ENCODE measurements at places on chromosomes 11 and 22.

DNA sequence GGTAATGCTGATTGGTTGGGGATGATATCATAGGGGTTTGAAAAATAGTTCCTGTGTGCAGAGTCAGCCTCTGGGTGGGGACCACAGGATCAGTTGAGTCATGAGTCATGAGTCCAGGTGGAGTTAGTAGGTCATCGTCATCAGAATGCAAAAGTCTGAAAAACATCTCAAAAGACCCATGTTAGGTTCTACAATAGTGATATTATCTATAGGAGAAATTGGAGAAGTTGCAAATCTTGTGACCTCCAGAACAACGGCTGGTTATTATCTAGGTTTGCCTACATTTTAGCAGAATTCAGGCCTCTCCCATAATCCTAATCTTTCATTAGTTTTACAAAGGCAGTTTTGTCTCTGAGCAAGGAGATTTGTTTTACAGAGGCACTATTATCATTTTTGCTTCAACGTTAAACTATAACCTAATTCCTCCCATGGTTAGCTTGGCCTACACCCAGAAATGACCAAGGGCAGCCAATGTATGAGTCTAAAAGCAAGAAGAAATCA lies 38.9 kb downstream of the MS4A2 start:
- DNase-seq, result no peak

DNA sequence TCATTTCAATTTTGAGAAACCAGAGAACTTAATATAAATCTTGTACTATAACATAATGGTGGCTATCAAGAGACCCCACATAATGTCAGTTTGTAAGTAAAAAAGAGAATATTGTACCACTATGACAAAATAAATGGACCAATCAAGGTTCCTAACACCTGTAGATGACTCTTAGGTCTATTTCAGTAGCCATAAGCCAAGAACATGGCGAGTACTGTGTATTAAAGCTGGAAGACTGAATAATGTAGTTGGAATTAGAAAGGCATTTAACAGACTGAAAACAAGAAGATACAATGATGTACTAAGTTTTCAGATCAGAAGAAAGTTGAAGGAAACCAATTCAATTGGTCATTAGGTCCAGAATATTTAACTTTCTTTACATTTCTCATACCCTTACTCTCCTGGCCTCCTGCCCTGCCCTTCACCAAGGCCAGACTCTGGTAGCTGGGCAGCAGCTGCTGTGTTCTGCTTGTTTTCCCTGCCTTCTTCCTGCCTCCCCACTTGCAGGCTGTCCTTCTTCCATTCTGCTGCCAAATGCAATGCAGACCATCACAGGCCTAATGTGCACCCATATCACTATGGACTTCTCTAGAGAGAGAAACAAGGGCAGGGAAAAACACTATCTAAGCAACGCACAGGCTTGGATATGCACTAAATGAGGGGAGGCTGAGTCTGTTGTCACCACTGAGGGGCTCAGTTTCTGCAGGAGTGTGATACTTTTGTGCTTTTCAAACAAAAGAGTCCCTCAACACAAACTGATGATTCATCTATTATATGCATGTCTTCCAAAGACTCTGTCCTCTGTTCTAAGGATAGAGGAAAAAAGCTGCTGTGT lies 60.1 kb downstream of the RAB30 start:
- DNase-seq, result no peak

- no peak for DNase-seq
Observed at GRCh38 chr11:34594603-34595002, 26.3 kb upstream of the EHF start.

DNA sequence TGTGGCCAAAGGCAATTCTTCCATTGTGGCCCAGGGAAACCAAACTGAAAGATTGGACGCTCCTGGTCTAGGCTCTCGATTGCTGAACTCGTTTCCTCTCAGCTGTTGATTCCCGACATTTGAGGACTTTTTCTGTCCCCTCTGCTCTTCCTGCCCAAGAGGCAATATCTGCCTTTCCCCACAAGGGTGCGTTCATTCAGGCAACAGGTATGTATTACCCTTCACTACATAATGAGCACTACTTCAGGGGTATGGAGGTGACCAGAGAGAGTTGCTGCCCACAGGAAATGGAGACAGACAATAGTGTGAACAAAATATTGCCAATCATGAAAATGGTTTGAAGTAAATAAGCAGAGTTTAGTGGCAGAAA lies 8.2 kb downstream of the PTH start:
- peak; percentile 66 for DNase-seq

- DNase-seq, result no peak
Observed at GRCh38 chr11:44632466-44633123, 67.1 kb downstream of the CD82 start.

DNA sequence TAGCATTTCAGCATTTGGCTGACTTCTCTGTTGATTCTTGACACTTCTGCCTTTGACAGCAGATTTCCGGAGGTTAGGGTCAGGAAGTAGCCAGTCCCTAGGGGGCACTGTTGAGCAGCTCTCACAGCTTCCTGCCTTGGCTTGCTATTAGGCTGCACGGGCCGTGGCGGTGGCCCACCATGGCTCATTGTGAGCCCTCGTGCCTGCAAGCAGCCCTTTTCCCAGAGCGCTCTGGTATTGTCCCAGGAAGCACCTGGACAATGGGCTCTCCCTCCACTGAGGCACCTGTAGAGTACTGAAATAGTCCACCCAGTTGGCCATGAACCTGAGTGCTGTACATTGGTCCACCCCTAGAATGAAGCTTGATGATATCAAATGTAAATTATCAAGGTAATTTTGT lies 100.2 kb upstream of the GAL start:
- DNase-seq, result peak; percentile 19

GRCh38 chr11:112374486-112375140 lies 114.0 kb upstream of the PLET1 start:
- DNase-seq, result no peak

GRCh38 chr11:8331767-8332166 lies 68.1 kb upstream of the LMO1 start:
- DNase-seq, result no peak

- no peak for DNase-seq
Observed at GRCh38 chr22:27070594-27070993, 413.2 kb downstream of the MIAT start.

DNA sequence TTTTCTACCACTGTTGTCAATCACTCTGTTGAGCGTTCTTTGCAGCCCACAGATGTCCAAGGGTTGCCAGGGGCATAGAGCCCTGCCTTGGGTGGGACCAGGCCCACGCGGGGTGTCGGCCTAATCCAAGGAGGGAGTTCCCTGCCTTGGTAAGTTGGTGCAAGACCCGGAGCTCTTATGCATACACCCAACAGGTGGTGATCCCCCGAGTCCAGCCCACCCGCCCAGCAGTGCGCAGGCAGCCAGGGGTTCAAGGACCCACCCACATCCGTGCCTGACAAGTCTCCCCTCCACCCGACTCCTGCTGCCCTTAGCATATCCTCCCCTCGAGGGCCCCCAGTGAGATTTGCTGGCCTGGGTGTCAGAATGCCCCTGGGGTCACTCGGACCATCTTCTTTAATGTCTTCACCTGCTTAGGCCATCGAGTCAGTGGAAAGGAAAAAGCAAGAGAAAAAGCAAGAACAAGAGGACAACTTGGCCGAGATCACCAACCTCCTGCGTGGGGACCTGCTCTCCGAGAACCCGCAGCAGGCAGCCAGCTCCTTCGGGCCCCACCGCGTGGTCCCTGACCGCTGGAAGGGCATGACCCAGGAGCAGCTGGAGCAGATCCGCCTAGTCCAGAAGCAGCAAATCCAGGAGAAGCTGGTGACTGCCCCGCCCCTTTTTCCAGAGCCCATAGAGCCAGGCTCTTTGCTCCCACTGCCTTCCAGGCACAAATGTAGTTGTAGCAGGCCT lies 12.2 kb downstream of the RIBC2 start:
- DNase-seq, result no peak

- no peak for DNase-seq
Observed at GRCh38 chr11:112498701-112499100, 238.0 kb upstream of the PLET1 start.

GRCh38 chr11:69048031-69048693 lies 570 bp upstream of the TPCN2 start:
- DNase-seq, result no peak

GRCh38 chr11:44634401-44635281 lies 69.2 kb downstream of the CD82 start:
- peak; percentile 81 for DNase-seq

GRCh38 chr11:15816260-15816871 lies 540.0 kb downstream of the SOX6 start:
- DNase-seq, result no peak

GRCh38 chr11:63505857-63506528 lies at the start of gene LGALS12:
TSS of gene LGALS12 (plus strand) at chr11:63506084. CDS start at chr11:63506459, 375 bp downstream.
- no peak for DNase-seq

DNA sequence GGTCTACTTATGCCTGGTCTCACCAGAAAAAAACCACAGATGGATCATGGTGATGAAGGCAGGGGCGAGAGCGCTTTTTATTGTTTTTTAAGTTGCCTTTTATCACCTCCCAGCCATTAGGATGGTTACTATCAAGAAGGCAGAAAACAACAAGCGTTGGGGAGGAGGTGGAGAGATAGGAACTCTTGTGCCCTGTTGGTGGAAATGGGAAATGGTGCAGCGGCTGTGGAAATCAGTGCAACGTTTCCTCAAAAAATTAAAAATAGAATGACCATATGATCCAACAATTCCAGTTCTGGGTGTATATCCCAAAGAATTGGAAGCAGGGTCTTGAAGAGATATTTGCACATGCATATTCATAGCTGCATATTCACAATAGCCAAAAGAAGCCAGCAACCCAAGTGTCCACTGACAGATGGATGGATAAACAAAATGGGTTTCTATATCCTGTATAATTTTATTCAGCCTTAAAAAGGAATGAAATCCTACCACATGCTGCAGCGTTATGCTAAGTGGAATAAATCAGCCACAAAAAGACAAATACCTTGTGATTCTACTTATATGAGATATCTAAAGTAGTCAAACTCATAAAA lies 20.5 kb upstream of the ACRV1 start:
- no peak for DNase-seq

DNA sequence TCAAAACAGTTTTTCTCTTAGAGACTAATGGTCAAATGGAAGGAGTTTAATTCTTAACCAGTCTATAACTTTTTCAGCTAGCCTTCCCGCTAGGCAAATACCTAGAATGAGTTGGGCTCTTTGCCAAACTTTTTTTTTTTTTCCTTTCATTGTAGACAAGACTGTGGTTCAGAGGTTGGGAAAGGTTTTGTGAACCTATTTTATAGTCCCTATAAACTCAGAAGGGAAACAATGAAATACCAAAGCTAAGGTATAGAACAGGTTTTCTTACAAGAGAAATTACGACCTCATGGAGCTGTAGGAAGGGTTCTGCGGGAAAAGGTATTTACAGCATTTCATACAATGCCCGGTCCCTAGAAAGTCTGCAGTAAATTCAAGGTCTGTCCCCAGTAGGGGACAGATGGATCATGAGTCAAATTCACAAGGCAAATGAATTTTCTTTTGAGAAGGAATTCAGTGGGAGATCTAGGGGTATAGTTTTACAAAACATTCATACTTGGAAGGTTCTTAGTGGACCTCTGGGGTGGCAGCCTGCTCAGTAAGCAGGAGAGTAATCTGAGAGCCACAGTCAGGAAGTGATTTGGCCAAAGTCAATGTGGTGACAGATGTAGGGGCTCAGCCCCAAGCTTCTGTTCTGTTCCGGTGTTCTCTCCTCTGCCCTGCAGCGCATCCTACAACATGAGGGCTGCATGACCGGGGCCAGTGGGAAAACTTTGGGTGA lies 146.8 kb downstream of the DBX1 start:
- DNase-seq, result peak; percentile 56

- no peak for DNase-seq
Observed at GRCh38 chr22:27785831-27786230, 15.7 kb downstream of the MN1 start.

DNA sequence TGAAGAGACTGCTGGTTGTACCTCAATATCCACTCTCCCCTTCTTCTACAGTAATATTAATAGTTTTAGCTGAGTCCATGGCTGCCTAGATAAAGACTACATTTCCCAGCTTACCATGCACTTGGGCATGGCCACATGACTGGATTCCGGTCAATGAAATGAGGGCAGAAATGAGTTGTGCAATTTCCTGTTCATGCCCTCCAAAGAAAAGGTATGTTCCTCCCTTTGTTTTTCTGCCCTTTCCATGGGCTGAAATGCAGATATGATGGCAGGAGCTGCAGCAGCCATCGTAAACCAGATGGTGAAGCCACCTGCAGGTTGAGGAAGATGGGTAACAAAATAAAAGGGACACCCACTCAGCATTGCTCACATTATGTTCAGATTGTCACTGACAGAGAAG lies 15.3 kb upstream of the ELFN2 start:
- DNase-seq, result no peak

- no peak for DNase-seq
Observed at GRCh38 chr11:133176748-133177147, 355.6 kb downstream of the OPCML start.
